ENCODE measurements at places on chromosomes 4 and X.

DNA sequence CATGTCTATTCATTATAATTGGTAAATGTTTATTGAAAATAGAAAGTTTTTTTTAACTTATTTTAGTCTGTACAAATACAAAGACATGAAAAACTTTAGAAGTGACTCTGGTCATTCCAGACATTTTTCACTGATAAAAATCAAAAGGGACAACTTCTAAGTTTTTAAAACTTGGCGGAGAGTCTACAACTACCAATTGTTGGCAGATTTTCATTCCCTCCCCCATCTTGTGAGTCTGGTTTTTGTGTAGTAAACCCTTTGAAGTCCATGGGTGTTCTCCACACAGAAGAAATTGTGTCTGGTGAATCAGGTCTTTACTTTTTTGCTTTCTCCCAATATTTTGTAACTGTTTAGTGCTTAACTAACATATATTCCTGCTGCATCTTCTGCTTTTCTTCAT, 336.5 kb downstream of the PDGFC start:
- no peak for DNase-seq

DNA sequence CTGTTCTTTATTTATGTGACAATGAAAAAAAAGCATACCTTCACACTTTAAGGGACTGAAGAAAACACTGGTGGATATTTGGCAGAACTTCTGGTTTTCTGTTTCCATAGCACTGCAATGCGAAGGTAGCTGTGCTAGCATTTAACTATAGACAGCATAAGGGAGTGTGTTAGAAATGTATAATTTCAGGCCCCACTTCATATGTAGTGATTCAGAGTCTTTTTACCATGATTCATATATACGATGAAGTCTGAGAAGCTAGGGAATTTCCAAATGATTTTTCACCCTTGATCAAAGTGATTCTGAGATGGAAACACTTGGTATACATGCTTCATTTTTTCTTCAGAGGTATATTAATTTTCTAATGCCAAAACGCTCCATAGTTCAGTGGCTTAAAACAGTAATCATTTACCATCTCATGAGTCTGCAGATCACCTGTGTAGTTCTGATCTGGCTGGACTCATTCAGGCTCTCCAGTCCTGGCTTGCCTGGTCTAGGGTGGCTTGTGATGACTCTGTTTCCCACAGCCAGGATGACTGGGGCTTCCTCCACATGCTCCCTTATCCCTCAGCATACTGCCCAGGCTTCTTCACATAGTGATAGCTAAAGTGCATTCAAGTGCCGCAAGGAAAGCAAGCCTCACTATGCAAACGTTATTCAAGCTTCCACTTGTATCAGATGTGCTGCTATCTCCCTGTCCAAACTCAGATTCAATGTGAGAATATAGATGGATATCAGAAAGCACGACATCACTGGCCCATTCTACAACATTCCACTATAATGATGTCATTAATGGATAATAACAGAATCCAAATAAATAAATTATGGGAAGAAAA, 790.1 kb downstream of the TECRL start:
- DNase-seq = no peak

GRCh38 chr4:95531141-95531540, 17.6 kb downstream of the UNC5C start:
- DNase-seq = no peak

GRCh38 chrX:45515262-45516215, 314.9 kb upstream of the DIPK2B start:
- peak; percentile 51 for DNase-seq

DNA sequence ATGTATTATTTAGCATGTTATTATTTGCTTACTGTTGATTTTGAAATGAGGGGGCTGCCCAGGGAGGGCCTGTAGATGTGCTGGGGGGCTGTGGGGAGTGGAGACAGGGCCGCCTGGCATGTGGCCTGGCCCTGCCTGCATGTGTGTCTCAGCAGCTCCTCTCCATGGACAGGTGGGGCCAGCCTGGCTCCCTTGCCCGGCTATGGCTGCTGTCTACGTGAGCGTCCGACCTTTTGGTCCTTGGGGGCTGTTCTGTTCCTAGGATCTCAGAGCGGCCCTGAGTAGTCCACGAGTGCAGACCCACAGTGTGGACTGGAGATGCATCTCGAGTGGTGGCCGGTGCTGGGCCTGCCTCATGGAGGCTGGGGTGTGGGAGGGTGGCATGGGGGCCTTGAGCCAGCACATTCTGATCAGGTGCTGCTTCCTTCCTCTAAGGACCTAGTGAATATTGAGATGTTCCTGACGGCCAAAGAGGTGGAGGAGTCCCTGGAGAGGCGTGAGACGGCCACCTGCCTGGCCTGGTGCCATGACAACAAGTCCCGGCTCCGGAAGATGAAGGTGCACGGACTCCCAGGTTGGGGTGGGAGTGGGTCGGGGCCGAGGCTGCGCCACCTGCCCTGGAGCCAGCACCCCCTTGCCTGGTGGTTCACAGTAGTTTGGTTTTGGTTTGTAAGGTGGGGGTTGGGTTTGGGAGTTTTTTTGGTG, 24.9 kb upstream of the UVSSA start:
- DNase-seq = no peak

DNA sequence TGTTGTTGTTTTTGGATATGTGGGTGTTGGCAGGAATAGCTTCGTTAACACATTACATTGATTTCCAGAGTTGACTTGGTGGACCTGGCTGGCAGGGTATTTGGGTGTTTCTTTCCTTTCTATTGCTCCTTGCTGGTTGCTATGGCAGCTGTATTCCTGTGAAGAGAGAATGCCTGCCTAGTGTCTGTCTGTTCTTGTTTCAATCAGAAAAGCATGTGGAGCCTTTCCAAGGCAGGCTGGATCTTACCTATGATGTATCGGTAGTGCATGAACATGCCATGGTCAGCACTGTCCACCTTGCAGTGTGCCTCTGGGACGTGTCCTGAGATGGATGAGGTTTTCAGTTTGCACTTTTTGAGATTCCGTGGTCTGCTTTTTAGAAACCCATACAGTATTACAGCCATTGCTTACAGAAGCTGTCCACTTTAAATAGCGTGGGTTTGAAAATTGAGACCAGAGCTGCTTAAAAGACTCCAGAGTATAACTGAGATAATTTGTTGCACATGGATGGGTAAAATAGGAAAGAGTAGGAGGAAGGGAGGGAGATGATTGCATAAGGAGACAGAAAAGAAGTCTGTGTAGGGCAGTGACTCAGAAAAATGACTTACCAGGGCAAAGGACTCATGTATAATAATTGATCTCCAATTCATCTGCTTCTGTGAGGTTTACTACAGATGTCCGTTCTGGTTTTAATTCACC, 20.0 kb upstream of the AADAT start:
- DNase-seq = no peak

DNA sequence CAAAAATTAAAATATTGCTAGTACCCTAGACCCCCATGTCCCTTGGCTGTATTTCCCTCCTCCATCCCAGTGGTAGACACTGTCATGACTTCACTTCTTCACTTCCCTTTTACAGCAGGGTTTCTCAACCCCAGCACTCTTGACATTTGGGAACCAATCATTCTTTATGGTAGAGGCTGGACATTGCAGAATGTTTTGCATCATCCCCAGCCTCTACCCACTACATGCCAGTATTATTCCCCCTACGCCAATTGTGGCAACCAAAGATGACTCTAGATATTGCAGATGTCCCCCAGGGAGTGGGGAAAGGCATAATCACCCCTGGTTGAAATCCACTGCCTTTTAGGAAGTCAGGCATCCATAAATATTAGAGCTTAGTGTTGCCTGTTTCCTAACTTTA, 138.6 kb downstream of the AMELX start:
- no peak for DNase-seq

DNA sequence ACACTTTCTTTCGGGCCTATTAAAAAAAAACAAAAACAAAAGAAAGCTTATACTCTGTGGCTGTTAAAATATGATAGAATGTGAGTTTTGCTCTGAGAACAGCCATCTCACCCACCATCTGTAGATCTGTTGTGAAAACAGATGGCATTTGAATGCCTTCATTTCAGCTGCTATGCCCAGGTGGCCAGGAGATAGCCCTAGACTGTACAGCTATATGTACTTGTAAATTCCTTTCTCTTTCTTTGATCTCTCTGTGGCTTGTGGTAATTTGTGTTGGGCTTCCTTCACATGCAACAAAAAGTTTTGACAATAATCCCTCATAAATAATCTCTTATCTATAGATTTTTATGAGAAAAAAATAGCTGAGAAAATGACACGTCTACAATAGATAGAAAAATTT, 38.1 kb downstream of the PNPLA4 start:
- no peak for DNase-seq

DNA sequence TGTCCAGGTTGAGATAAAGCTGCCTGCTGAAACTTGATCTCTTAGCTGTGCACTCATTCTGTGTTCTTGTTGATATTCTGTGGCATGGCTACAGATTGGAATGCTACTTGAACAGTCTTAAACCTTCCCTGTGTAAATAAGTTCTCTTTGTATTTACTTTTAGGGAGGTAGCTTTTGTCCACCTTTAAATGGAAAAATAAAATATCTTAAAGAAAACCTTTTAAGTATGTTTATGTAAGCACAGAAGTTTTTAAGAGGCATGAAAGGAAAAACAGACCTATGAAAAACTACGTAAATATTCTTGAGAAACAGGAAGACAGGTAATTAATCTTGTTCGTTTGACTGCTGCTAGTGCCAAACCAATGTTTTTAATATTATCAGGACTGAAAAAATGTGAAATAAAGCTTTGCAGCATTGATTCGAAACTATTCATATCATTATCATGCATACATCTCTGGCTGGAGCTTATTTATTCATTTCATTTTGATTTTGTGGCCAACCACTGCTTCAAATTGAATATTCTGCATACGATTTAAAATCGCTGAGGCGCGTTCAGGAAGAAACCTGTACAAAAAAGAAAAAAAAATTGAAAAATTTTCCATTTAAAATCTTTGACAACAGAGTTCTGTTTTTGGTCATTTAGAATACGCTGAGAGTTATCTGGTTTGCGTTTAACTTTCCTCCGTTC, 17.8 kb downstream of the HSD17B13 start:
- no peak for DNase-seq

DNA sequence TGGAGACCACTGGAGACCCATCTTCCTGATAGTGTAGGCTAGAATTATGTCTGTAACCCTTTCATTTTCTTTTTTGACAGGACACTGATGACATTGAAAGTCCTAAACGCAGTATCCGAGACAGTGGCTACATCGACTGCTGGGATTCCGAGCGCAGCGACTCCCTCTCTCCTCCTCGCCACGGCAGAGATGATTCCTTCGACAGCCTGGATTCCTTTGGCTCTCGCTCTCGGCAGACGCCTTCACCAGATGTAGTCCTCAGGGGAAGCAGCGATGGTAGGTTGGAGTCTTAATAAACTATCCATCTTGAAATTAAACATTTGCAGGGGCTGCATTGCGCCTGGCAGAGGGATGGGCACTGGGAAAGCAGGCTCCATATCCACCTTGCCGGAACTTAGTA, 75.4 kb downstream of the LIMCH1 start:
- DNase-seq = no peak

DNA sequence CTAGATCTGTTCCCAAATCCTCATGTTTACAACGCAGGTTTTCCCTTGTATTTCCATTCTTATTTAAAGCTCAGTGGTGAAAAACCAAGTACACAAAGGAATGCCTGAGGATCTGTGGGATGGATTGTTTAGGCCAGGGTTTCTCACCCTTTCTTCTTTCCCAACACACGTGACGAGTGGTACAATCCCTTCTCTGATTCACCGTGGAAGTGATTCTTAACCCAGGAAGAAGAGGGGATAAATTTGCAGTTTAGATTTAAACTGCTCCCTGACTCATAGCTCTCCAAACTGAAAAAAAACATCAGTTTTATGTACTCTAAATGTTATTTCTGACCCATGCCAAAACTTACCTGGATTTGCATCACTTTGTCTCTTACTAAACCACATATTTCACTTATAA, 17.0 kb downstream of the PAQR3 start:
- no peak for DNase-seq

- no peak for DNase-seq
These were observed 56.6 kb downstream of the SPATA18 start for GRCh38 chr4:52107745-52108144.

DNA sequence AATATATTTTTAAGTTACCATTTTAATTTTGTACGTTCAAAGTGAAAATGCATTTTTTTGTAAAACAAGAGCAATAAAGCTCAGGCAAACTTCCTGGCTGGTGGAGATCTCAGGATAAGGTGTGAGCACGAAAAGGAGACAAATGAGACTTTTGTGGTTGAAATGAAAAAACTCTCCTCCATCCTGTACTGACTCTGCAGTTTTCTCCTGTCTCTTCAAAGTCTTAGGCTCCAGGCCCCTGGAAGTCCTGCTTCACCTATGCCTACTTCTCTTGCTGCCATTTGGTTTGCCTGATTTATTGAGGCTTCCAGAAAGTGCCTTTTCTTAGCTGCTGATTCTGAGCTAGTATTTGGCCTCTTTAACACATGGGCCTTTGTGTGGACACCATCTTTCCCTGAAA, 77.7 kb downstream of the MAML3 start:
- peak; percentile 40 for DNase-seq

- no peak for DNase-seq
These were observed 33.2 kb downstream of the TLL1 start for GRCh38 chr4:165906272-165906671.

DNA sequence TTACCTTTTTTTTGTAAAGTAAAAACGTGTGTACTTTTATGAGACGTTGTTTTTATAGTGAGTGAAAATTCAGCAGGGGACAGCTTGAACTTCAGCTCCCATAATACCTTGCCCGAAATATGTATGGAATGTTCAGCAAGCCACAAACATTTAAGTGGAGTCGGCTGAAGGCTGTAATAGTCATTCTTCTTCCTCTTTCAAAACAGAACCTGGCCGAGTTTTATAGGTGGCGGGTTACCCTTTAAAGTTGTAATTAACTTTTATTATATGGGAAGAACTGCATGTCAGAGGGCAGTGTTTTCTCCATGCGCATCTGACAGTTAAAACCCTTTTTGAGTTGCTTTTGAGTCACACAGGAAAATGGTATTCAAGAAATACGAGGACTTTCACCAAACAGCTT, 50.7 kb downstream of the CLDN34 start:
- no peak for DNase-seq

GRCh38 chrX:44113337-44113736, 140.1 kb upstream of the NDP start:
- no peak for DNase-seq

- DNase-seq = no peak
These were observed 3.6 kb downstream of the SH3BGRL start for GRCh38 chrX:81205551-81205950.

DNA sequence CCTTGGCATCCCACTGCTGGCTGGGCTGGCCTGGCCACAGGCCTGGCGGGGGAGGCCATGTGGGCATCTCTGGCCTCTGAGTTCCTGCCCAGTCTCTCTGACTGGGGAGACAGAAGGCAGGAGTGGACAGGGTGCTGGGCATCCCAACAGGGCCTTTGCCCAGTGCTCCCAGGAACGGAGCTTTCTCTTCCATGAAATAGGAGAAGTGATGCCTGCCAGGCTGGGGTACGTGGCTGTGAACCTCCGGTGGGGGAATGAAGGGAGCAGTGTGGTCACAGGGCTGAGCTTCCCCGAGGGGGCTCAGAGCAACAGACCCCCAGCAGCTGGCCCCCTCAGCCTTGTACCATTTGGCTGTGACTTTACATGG, 40.4 kb upstream of the HMX1 start:
- DNase-seq = no peak

- no peak for DNase-seq
These were observed 26.2 kb upstream of the SCRG1 start for GRCh38 chr4:173424899-173425805.

Measured in GDM1 (cell line).